ENCODE measurements at places on chromosomes 4 and X.

DNA sequence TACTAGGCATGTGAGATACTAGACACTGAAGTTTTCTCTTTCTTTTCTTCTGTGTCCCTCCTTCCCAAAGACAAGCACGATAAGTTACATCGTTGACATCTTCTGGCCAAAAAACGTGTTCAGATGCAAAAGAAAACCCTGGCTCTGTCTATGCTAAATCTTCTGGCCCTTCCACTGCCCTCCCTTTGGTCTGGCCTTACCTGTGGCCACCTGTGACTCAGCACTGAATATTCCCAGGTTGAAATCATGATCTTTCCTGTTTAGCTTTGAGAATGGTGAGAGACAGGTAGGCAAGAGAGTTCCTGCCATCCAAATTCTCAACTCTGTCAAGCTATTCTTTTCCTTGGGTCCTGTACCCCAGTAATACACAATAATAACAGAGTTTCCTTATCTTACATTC, 12.3 kb downstream of the CLCN5 start:
- no peak for DNase-seq

- DNase-seq, result no peak
Measured at GRCh38 chr4:153176938-153177337, 27.3 kb upstream of the TRIM2 start.

DNA sequence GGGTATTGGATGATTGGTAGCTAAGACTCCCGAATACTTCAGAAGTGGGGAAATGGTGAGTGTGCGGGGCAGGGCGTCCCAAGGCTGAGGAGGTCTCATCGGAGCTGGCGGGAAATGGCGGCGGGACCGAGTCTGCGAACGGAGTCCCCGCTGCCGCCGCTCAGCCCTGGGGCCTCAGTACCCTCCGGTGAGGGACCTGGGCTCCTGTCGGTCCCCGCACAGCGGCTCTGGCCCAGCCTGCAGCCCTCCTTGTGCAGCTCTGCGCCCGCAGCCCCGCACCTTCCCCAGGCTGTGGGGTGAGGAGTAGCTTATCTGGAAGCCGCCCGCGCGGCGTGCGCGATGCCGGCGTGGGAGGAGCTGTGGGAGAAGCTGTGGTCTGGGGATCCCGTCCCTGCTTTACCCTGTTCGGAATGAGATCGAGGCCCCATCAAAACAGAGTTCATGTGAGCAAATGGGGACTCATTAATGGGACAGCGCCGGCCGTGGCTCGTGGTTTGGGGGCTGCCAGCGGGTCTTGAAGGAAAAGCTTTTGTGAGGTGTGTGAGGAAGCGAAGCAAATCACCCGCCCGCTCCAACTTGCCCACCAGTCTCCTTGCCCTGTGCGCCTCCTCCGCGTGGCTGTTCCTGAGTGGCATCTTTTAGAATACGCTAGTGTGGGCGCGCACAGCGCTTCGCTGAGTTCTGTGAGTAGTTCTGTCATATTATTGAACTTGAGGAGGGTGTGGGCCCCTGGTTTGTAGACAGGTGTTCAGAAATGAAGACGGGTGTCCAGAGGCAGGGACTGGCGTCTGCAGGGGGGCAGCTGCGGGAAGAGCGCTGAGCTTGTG, 531 bp downstream of the ZNF141 start:
- DNase-seq, result no peak

GRCh38 chrX:71070531-71070930, 2.4 kb upstream of the SNX12 start:
- no peak for DNase-seq

GRCh38 chrX:112738347-112739033, 58.8 kb upstream of the LHFPL1 start:
- DNase-seq, result no peak

DNA sequence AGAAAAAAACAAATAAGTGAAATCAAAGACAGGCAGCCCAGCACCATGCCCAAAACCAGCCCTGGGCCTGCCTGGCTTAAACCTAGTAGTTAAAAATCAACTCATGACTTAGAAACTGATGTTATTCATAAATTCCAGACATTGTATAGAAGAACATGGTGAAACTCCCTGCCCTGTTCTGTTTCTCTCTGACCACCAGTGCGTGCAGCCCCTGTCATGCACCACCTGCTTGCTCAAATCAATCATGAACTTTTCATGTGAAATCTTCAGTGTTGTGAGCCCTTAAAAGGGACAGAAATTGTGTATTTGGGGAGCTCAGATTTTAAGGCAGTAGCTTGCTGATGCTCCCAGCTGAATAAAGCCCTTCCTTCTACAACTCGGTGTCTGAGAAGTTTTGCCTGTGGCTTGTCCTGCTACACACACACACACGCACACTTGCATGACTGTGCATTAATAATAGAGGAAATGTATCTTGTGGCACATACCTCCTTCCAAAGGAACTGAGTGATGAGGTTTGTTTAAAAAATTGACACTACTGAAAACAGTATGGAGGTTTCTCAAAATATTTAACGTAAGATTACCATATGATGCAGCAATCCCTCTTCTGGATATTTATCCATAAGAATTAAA, 39.2 kb upstream of the UGT2B7 start:
- DNase-seq, result no peak

DNA sequence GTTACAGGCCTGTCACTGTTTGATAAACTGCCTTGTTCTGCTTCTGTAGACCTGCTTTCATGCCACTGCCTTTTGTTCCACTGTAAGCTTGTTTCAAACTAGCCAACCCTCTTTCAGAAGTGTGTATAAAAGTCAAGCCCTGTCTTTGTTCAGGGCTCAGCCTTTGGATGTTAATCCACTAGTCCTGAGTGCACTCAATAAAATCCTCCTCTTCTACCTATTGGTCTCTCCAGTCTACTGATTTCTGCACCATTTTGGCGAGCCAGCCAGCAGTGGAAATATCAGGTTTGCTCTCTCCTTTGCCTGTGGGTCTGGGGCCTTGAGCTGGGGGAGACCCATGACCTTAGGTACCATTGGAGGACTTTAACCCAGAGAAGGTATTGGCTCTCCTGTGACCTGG, 901.6 kb upstream of the NDST4 start:
- DNase-seq, result no peak

- no peak for DNase-seq
Measured at GRCh38 chr4:112885897-112886296, 163.6 kb upstream of the ANK2 start.

- no peak for DNase-seq
Measured at GRCh38 chr4:75654905-75655304, 18.3 kb downstream of the G3BP2 start.
